ENCODE measurements at places on chromosomes 3 and 15. TPM values are rescaled to one million over a fixed set of nuclear protein-coding genes. Genes with fewer than 3 reads are reported as not detected.

The THAP10 gene
- total RNA-seq: 1.2 TPM

- no peak for DNase-seq
These were observed 22.1 kb downstream of the CLEC3B start for GRCh38 chr3:45048244-45048643.

- DNase-seq: no peak
These were observed 340.9 kb upstream of the TPRG1 start for GRCh38 chr3:188830893-188831292.

DNA sequence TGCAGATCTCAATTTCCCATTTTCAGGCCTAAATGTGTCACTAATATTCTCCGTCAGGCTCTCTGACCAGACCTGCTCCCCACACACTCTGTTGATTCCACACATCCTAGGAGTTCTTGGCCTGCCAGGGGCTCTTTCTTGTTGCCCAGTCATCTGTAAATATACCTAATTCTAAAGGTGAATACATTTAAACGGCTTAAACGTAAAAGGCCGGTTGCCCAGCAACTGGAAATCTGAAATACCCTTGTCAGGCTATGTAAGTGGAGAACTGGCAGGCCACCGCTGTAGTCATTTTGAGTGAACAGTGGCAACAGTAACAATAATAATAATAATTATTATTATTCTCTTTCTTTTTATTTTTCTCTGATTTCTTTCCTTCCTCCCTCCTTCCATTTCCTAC is 302.7 kb downstream of the AGBL1 start:
- no peak for DNase-seq
